ENCODE measurements at places on chromosomes 7 and 10. TPM values are rescaled to one million over a fixed set of nuclear protein-coding genes. Genes with fewer than 3 reads are reported as not detected.

SUGCT gene
- 4.1 TPM for total RNA-seq

THAP5 gene
- total RNA-seq, result 21.1 TPM

TMEM130 gene
- not detected for total RNA-seq

- DNase-seq, result no peak
Observed at GRCh38 chr10:83193026-83193425, 946.3 kb upstream of the GHITM start.

DNA sequence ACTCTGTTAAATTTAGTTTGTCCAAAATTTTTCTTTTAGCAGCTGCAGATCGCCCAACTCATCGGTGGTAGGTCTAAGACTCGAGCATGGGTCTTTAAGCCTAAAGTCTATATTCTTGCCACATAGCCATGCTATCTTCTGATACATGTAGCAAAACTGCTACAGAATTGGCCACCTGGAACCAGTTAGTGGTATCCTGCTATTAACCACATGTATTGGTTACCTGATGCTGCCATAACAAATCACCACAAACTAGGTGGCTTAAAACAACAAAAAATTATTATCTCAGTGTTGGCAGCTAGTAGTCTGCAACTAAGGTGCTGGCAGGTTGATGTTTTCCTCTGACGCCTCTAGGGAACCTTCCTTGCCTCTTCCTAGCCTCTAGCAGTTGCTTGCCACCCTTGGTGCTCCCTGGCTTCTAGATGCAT lies 96.7 kb upstream of the PIK3CG start:
- no peak for DNase-seq

DNA sequence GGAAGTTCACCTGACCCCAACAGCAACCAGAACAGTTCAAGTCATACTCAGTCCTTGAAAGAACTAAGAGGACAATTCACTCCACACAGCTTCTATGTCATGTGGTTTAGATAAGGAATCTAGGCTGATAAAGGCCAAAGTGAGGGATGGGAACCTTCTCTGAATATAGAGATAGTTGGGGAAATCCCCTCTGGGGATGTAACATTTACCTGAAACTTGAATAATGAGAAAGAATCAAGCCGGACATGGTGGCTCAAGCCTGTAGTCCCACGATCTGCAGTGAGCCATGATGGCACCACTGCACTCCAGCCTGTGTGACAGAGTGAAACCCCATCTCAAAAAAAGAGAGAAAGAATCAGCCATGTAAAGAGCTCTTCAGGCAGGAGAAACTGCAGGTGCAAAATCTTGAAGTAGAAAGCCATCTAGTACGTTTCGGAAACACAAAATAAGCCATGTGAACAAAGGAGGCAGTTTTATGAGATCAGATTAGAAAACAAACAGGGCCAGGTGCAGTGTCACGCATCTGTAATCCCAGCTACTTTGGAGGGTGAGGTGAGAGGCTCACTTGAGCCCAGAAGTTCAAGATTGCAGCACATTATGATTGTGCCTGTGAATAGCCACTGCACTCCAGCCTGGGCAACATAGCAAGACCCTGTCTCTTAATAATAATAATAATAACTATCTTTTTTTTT lies 4.5 kb upstream of the DNMBP start:
- no peak for DNase-seq

- no peak for DNase-seq
Observed at GRCh38 chr7:103660455-103661371, 214.7 kb upstream of the SLC26A5 start.

DNA sequence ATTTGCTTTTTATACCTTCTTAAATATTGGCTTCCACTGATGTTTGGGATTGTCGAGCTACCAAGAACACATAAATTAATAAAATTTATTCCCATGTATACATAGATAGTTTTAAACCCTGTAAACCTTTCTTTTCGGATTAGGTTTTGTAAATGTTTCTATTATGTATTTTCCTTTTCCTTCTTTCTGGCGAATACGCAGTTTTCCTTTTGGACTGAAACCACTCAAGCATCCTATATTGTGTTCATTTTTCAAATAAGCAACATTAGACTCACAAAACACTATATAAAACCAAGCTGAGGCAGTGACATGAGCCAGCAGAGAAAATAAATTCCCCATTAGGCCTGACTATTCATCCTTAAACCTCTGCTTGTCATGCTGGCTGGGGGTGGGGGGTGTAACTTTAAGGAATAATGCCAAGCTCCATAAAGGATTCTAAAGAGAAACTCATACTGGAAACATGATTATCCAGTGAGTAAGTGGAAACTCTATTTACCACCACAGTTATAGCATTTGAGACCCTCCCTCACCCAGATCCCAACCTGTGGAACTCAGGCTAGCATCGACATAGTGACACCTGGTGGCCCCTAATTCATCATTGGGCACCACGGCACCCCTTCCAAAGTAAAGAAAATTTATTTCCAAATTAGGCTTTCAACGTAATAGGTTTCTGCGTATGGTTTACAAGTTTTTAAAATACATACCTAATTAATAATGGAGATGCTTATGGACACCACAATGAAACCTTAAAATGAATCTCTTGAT lies 86.5 kb upstream of the CELF2 start:
- no peak for DNase-seq

- no peak for DNase-seq
Observed at GRCh38 chr7:106480616-106481031, 180.3 kb downstream of the CCDC71L start.

DNA sequence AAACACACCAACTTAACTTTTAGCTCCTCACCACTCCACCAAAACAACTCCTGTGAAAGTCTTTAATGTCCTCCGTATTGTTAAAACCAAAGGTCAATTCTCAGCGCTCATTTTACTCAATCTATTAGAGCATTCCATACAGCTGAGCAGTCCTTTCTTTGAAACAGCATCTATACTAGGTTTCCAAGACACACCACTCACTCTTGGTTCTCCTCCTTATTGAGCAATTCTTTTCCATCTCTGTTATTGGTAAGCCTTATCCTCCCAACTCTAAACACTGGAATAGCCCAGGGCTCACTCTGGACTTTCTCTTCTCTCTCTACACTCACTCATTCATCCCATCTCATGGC lies 34.9 kb downstream of the COA1 start:
- no peak for DNase-seq
